ENCODE measurements at places on chromosomes 12 and 14.

- DNase-seq: no peak
These were observed at the start of gene AMN for GRCh38 chr14:102922490-102923200. Gene AMN (plus strand): TSS chr14:102922663. CDS start chr14:102922689, 26 bp downstream.

- peak; percentile 75 for DNase-seq
These were observed at the start of gene EGLN3 for GRCh38 chr14:33950320-33951182. Gene EGLN3 (minus strand): TSS chr14:33951074. CDS start chr14:33950752, 322 bp downstream.

DNA sequence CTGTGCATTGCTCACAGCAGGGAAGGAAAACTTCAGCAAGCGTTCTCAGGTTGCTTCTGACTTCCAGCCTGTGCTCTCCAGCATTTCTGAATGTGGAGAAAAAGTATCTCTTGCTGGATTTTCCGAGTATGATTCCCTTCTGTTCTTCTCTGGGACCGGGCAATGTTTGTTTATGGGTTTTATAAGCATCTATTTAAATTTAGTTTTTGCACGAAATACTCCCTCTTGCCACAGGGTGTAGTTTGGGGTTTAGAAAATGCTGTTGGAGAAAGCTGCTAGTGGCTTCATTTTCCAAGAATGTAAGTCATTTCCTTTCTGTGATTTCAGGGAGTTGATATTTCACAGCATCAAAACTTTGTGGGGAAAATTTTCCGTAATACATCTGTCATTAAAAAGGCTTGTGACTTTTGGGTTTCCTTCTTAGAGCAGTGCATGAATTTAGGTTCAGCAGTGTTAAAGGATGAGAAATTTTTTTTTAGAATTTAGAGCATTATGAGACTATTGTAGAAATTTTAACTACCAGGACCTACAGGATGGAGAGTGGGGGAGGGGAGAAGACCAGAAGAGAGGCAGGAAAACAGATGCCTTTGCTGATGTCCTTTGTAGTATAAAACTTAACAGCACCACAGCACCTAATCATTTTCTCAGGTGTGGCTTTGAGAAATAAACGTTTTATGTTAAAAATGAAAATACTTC, 1.5 kb downstream of the FRMD6 start:
- DNase-seq: no peak

GRCh38 chr12:124391340-124392261, 96.7 kb downstream of the RFLNA start:
- no peak for DNase-seq

GRCh38 chr14:85156319-85156718, 373.6 kb upstream of the FLRT2 start:
- no peak for DNase-seq

GRCh38 chr12:11576104-11576503, 73.4 kb upstream of the ETV6 start:
- no peak for DNase-seq

- no peak for DNase-seq
These were observed 171.8 kb upstream of the PWP1 start for GRCh38 chr12:107513636-107514400.

- peak; percentile 27 for DNase-seq
These were observed 91.8 kb downstream of the RGS6 start for GRCh38 chr14:72024043-72024407.

DNA sequence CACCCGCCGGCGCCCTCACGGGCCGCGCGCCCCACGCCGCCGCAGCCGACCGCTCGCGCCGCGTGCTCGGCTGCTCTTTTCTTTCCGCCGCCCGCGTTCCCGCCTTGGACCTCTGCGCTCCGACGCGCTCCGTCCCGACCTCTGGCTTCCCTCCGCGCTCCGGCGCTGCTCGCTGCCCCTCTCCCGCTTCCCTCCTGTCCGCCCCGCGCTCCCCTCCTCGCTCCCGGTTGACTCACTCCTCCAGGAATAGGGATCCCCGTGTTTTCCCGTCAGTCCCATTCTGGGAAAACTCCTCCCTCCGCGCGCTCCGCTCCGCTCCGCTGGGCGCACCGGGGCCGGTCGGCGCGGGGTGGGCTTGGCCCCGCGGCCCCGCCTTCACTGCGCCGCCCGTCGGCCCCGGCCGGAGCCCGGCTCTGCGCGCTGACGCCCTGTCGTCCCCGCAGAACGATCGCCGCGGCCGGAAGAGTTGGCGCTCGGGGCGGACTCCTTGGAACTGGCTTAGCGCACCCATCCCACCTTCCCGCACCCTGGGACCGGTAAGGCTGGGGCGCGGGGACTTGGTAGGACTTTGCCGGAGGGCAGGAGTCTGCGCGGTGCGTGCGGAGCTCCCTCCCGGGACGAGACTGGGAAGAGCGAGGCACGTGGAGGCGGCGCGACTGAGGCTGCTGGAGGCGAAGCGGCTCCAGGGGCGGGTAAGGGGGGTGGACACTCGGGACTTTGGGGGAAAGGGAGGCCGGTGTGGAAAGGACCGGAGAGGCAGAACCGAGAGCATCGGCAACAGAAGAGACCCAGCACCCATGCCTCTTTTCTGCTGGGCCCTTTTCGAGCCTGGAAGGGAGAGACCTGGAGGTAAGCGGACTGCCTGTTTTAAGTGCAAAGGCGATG, 550 bp downstream of the TEAD4 start:
- DNase-seq: peak; percentile 71

- DNase-seq: no peak
These were observed 147.8 kb upstream of the KRR1 start for GRCh38 chr12:75658901-75659823.

DNA sequence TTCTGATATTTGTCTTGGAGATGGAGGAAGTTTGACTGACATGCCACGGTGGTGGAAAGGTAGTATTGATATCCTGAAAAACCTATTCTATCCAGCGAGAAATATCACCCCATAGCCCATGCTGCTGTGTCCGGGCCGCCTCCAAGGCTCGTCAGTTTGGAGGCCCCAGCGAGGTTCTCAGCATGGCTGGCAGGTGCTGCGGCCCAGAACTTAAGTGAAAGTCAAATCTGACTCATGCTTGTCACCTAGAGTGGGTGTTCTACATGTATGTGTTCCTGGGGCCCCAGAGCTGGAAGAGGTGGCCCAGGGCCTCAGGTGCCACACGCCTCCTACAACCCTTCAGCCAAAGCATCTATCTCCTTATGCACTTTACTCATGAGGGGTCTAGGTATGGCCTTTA, 92.9 kb downstream of the GCH1 start:
- DNase-seq: no peak

- DNase-seq: peak; percentile 84
These were observed 88.2 kb downstream of the TSPAN9 start for GRCh38 chr12:3165078-3165980.

GRCh38 chr12:92213166-92213565, 67.5 kb upstream of the BTG1 start:
- no peak for DNase-seq

GRCh38 chr12:104166465-104166864, 28.5 kb upstream of the NFYB start:
- DNase-seq: no peak

GRCh38 chr12:1501001-1501400, 93.4 kb downstream of the FBXL14 start:
- DNase-seq: no peak

DNA sequence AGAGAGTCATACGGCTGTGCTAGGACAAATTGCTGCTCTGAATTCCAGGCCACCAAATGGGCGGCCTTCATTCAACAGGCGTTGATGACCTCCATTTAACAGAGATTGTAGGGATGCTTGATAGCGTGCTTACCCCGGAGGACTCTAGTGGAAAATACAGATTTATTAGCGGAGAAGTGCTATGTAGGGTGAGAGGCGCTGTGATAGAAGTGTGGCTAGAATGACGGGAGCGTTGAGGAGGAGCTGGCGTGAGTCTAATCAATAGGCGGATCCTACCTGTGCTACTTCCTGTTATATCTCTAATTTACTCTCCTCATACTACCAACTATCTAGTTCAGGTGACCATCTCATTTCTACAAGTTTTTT, 668 bp downstream of the MRPS35 start:
- peak; percentile 36 for DNase-seq

Measured in NT2/D1 (cell line).